ENCODE measurements at places on chromosomes 1 and 21. TPM values are rescaled to one million over a fixed set of nuclear protein-coding genes. Genes with fewer than 3 reads are reported as not detected.

DNA sequence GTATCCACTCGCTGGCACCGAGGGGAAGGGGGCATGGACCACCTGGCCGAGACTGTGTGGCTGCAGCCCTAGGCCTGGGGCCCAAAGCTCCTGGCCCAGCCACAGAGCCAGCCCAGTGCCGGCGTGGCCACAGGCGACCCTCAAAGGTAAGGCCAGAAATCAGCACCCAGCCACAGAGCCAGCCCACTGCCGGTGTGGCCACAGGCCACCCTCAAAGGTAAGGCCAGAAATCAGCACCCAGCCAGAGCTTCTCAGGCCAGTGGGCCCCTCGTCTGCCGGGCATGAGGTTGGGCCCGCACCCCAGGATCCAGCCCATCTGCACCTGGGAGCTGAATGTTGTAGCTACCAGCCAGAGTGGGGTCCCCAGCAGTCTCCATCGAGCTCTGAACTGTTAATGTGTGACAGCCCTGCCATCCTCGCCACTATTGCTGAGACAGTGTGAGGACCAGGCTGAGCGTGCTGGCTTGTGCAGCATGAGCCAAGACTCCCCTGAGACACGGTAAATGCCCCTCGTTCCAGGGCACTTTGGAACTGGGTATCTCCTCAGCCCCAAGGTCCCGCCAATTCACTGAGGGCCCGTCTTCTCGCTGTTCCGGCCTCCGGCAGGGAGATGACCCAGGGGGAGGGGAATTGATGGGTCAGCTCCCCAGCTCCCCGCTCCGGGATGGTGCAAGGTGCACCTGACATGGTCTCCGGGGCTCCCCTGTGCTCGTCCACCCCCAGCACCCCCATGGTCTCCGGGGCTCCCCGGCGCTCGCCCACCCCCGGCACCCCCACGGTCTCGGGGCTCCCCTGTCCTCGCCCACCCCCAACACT is 4.7 kb upstream of the FTCD start:
- no peak for DNase-seq

Gene SPRR2B
- not detected for polyA plus RNA-seq

Gene KCNC4
- polyA plus RNA-seq: 9.2 TPM

GRCh38 chr1:214694769-214695168 is 91.8 kb downstream of the CENPF start:
- DNase-seq: no peak

- no peak for DNase-seq
Measured at GRCh38 chr1:56573311-56573710, 6.1 kb downstream of the PLPP3 start.

Gene THRAP3
- 99.8 TPM for polyA plus RNA-seq

- DNase-seq: no peak
Measured at GRCh38 chr1:202233171-202233570, 39.6 kb downstream of the LGR6 start.

GRCh38 chr1:40067023-40067422 is 26.5 kb downstream of the CAP1 start:
- DNase-seq: no peak

GRCh38 chr1:180181048-180181447 is 26.4 kb downstream of the QSOX1 start:
- DNase-seq: no peak

GRCh38 chr1:17839641-17840196 is 84.6 kb downstream of the ACTL8 start:
- no peak for DNase-seq

DNA sequence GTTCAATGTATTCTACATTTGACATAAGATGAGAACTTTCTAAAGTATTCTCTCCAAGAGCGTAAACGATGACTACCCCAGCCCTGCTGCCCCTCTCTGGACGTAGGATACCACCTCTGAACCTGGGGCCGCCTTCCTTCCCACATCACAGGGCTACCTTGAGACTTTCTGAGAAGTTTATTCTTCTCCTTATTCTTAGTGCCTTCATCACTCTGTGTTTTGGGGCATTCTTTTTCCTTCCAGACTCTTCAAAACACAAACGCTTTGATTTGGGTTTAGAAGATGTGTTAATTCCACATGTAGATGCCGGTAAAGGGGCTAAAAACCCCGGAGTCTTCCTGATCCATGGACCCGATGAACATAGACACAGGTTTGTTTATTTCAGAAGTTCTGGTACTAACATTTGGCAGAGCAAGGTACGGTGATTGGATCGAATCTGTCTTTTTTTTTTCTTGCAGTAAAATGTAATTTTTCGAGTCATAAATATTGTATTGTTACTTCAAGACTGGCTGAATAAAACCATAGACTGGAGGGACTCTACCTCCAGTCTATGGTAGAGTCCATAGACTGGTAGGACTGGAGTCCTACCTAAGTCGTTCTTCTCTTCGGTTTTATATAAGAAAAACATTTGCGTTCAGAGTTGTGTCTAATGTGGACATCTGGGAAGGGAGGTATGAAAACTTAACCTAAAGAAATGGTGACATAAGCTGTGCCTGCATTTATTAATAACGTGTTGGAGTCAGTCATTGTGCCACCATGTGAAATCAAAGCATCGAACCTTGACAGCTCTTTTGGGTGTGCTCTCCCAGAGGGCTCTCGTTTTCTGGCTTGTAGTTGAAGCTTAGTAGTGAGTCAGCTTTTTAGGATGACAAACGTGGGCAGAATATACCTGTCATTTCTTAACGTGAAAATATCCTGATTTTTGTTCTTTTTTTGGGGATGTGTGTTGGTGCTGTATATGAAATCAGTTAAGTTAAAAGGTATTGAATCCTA is 1.2 kb downstream of the MAN1A2 start:
- no peak for DNase-seq

DNA sequence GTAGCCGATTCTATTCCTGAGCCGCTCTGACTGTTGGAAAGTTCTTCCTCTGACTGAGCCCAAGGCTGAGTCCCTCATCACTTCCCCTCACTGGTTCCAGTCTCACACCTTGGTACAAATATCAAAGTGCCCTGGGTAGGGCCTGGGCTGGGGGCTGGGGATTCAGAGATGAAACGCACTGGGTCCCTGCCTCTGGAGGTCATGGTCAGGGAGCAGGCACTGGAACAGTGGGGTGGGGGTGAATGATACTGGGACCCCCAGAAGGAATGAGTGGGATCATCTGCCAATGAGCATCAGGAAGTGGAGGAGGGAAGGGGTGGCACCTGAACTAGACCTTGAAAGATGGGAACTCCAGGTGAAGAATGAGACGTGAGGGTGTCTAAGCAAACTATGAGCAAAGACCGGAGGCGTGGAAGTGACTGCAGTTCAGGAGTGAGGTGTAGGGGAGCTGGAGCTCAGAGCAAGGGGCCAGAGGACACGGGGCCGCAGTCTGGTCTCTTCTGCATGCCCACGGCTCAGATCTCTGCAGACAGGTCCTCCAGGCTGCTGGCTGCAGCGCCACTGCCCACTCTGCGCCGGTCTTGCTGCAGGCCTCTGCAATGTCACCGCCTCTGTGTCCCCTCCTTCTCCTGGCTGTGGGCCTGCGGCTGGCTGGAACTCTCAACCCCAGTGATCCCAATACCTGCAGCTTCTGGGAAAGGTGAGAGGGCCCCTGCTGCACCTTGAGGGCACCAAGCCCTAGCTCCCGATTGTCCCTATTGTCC is 10.0 kb downstream of the PEAR1 start:
- DNase-seq: no peak

GRCh38 chr1:107267489-107267888 is 126.7 kb downstream of the NTNG1 start:
- DNase-seq: no peak

GRCh38 chr1:72023063-72023930 is 259.0 kb downstream of the NEGR1 start:
- DNase-seq: no peak

Gene AGO3
- polyA plus RNA-seq: 12.3 TPM

DNA sequence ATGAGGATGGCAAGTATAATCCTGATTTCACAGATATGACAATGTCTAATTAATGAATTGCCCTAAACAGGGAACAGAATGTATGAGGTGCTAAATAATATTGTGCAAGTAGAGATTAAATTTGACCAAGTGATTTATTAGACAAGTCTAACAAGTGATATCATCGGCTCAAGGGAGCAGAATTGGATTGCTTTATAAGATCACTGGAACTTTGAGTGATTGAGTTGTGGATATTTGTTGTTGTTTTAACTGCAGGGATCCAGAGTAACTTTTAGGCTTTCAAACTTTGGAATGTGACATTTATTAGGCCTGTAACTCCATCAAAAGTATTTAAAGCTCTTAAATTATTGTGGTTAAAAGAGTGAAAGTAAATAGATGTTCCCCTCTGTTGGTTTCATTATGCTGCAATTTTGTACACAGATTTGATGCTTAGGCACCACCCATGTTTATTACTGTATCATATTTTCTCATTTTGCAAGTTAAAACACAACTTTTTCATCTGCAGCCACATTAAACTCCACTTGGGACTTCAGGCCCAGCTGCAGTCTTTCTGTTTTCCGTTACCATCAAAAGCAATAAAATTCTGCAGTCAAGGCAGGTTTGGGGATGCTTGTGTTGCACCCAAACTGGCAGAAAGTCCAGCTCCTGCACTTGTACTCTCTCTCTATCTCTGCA is 206.6 kb downstream of the HLX start:
- no peak for DNase-seq

GRCh38 chr1:3907031-3907534 is 7.0 kb upstream of the C1orf174 start:
- DNase-seq: no peak

GRCh38 chr21:38354746-38355145 is 98.0 kb downstream of the KCNJ15 start:
- DNase-seq: no peak

DNA sequence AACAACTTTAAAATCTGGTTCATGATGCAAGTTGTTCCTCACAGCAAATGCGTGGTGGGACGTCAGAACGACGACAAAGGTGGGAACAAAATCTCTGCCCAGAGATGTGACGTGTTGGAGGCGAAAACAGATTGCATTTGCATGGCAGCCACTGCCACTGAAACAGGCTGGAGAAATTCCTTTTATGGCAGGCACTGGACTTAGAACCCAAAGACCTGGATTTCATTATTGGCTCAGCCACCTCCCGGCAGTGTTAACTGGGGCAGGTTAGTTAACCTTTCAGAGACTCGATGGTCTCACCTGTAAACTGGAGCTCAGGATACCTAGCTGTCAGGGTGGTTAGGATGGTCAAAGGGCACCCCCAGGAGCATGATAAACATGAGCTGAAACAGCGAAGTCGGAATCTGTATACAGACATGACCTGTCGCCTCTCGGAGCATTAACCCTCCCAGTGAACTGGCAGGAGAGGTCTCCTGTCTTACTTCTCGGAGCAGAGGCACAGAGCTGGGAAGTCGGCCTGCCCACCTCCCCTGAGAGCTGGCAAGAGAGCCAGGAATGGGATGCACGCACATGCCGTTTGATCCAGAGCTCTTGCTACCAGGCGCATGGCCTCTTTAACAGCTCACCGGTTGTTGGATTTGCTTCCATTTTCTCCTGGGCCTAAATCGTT is 59.2 kb upstream of the TARBP1 start:
- no peak for DNase-seq

DNA sequence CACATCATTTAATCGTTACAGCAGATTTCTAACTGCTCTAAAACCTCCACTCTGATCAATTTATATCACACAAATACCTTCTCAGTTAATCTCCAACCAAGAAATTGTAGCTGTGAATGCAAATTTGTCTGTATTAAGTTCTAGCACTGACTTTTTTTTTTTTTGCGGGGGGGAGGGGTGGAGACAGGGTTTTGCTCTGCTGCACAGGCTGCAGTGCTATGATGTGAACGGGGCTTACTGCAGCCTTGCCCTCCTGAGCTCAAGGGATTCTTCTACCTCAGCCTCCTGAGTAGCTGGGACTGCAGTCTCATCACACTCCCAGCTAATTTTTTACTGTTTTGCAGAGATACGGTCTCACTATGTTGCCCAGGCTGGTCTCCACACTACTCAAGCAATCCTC is 163.6 kb downstream of the RERE start:
- no peak for DNase-seq

DNA sequence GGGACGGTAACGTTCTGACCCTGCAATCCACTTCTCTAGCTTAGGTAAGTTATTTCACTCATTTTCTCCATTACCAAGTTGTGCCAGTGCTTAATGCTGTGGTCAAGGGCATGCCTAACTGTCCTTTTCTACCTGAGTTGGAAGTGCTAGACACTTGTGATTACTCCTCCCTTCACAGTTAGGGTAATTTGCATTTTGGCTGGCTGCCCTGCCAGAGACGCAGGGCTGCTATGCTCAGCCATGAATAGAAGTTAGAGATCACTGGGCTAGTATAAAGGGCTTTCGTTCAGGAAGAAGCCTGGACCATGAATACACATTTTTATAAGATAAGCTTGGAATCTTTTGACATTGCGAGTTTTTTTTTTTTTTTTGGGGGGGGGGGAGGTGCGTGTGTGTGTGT is 633.2 kb upstream of the NEGR1 start:
- no peak for DNase-seq

- DNase-seq: no peak
Measured at GRCh38 chr1:185033686-185034085, 11.7 kb upstream of the RNF2 start.

Gene CRNN
- polyA plus RNA-seq: not detected

Gene KLHDC9
- 0.86 TPM for polyA plus RNA-seq

Gene OR2G6
- not detected for polyA plus RNA-seq

Gene GNB1
- polyA plus RNA-seq: 164 TPM

Gene FCRL6
- polyA plus RNA-seq: not detected
